ENCODE measurements at places on chromosomes 12 and 14.

DNA sequence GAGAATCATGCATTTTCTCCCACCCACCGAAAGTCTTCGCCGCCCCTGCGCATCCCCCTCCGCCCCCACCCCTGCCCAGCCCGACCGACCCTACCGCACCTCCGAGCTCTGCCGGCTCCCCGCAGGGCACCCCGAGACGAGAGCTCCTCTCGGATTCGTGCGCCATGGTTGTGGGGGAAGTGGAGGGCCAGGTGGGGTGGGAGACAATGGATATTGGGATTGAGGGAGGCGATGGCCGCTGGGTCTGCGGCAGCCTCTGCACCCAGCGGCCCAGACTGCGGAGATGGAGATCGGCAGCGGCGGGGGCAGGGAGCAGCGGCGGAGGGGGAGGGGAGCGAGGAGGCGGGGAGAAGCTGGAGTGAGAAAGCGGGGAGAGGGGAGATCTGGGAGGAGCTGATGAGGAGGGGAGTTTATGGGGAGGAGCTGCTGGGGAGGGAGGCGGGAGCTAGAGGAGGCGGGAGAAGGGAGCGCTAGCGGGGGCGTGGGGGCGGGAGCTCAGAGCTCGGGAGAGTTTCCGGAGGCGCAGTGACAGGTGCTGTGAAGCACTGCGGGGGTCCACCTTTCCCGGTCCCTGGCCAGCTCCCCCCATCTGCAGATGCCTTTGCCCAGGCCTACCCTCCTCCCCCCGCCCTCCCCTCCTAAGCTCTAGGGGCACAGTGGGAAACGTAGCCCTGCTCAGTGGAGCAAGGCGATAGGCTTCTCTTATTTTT, at the start of gene SALL2:
TSS of gene SALL2 (minus strand) at position 385 of the 710 bp plus-strand sequence. CDS start at position 166, 219 bp downstream.
- peak; percentile 80 for DNase-seq

GRCh38 chr12:95599880-95600279, 48.6 kb upstream of the USP44 start:
- no peak for DNase-seq

DNA sequence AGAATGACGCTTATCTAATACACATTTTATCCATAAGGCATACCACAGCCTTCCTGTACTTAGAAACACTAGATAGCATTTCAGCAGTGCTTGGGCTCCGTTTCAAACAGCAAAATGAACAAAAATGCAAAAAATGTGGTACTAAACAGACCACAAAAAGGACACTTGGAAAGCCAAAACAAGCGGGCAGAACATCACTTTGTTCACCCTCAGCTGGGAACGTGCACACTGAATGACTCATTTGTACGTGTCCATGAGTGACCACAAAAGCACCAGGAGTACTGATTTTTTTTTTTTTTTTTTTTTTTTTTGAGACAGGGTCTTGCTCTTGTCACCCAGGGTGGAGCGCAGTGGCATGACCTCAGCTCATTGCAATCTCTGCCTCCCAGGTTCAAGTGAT, 8.9 kb upstream of the FOXN3 start:
- DNase-seq: no peak

DNA sequence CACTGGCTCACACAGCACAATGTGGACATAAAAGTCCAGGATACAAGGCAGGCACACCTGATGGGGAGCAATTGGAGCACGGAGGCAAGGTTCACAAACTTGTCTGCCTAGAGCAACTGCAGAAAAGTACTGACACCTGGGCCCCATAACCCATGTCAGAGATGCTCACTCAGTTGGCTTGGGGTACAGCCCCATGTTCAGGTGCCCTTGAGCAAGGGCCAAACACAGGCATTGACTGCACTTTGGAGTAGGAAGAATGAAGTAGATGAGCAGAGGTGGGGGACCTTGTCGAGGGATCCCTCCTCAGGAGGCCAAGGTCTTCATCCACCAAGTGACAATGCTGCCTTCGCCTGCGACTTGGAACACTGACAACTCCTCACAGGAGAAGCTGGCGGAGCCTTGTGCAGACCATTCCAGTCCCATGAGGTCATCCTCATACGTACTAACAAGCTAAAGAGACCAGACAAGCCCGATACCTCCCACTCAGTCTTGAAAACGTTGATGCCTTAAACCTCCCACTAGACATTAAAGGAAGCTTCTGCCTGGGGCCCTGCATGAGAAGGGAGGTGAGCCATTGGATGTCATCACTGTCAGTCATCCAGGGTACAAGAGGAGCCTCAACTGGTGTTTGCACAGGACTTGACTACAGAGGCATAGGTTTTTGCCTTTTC, 42.5 kb upstream of the C14orf180 start:
- DNase-seq: peak; percentile 19

DNA sequence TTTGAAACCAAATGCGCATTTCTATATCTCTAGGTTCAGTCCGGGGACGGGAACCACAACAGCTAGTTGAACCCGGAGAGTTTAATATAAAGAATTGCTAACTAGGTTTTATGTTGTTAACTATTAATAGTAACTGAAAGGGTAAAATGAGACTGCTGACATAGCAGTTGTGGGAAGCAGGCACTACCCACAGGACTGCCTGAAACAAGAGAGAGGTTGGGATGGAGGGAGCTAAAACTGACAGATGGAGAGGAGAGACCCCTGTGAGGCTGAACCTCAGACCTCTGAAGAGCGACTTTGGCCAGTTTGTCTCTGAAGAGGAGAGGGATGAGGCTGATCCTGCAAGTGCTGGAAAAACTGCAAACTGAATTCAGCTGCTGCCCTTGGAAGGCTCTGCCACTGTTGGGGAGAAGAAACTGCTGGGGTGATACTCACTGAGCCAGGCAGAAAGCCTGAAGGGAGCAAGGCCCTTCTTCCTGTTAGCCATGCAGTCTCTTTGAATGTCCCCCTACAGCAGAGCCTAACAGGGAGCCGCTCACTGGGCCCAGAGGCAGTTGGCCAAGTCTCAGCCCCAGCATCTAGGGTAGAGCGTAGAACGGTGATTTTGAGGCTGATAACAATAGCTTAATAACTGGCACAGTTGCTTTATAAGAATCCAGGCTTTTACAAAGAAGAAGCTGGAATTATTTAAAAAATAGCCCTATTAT, 172.2 kb downstream of the NPAS3 start:
- no peak for DNase-seq

DNA sequence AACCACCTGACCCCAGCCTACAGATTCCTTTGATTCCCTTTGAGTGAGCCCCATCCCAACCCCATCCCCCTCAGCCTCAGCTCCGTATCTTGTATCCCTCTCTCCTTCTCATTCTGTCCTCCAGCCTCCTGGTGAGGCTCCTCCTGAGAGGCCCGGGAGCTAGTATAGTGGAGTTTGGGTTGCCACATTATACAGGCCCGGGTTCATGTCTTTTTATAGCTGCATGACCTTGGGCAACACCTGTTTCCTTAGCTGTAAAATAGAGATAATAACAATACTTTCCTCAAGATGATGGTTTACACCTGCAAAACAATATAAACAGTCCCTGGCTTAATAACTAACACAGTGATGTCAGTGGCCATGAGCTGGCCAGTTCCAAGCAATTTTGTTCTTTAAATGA, 89.8 kb downstream of the STAB2 start:
- DNase-seq: peak; percentile 86

- DNase-seq: no peak
These were observed 160.8 kb downstream of the GXYLT1 start for GRCh38 chr12:41983856-41984255.

DNA sequence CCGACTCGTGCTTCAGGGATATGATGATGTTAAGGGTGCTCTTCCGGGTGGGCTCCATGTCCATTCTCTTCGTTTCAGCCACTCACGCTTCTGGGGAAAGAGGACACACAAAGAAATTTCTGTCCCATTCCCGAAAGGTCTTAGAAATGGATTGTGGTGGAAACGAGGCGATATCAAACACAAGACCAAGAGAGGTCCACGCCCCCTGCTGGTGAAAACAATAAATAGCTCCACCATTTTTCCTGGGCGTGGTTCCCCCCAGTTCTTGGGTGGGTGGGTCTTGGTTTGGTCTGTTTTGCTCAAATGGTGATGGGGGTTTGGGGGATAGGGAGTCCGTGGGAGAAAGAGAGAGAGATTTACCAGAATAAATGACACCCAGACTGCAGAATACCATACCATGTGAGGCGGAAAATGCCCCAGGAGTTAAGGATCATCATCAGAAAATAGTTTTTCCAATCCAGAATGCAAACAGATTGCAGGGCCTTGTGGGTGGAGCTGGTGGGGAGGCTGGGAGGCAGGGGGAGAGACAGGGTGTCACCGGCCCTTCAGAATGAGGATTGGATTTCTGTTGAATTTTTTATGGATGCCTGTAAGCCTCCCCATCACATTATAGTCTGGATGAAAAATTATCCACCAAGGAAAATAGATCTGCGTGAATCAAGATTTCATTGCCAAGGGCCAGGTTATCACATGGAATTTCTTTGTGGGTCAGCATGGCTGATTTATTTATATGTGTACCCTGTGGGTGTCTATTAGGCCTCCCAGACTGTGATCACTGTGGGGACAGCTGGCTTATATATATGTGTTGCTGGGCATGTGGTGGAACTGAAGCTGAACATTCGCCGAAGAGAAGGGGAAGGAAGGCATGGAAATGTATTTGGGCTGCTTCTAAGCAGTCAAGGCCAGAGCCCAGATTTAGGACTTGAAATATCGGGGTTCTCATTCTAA, 55.8 kb downstream of the SRRM4 start:
- peak; percentile 3 for DNase-seq

- no peak for DNase-seq
These were observed 24.2 kb downstream of the TRHDE start for GRCh38 chr12:72296389-72296788.

DNA sequence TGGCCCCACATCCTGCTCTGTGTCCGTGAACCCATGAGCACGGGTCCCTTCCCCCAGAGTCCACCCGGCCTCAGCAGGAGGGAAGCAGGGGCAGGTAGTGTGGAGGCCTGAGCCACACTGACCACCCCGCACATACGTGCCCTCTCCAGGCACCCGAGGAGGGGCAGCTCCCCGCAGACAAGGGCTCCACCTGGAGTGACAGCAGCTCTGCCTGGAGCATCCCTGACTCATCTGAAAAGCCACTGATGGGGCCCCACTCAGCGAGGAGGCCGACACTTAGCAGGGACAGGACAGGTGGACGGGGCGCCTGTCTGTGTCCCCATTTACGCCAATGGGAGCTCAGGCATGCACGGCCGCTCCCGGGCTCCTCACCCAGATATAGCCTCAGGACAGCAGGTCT, 237.6 kb upstream of the SFSWAP start:
- no peak for DNase-seq

- DNase-seq: no peak
These were observed 4.9 kb downstream of the BMP4 start for GRCh38 chr14:53951627-53952303.

GRCh38 chr14:105843444-105844046, 317.2 kb downstream of the TMEM121 start:
- no peak for DNase-seq

DNA sequence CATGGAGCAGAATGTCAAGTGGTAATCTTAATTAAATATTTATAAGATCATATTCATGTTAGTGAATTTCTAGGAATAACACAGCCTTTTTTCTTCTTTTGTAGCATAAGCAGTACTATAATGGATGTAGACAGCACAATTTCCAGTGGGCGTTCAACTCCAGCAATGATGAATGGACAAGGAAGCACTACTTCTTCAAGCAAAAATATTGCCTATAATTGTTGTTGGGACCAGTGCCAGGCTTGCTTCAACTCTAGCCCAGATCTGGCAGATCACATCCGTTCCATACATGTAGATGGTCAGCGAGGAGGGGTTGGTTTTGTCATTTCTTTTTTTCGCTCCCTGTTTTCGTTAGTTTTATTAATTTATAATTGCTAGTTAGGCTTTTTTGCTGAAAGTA, 23.1 kb downstream of the AEBP2 start:
- DNase-seq: no peak

- no peak for DNase-seq
These were observed 252.4 kb downstream of the ITPR2 start for GRCh38 chr12:26580619-26581018.

DNA sequence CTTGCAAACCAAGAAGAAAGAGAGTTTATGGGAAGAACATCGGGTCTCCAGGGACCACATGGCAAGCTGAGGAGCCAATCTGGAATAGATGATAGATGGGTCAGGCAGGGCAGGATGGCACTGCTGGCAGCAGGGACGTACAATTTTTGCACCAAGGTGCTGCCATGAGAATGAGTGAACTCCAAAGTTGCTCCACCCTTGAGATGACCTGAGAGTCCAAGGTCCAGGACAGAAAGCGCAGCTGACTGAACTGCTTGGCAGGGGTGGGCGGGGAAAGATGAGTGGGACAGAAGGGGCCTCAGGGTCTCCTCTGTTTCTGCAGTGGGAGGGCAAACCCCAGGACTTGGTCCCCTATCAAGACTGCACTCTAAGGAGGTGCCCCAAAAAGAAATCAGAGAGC, 136.7 kb upstream of the GSC start:
- no peak for DNase-seq

DNA sequence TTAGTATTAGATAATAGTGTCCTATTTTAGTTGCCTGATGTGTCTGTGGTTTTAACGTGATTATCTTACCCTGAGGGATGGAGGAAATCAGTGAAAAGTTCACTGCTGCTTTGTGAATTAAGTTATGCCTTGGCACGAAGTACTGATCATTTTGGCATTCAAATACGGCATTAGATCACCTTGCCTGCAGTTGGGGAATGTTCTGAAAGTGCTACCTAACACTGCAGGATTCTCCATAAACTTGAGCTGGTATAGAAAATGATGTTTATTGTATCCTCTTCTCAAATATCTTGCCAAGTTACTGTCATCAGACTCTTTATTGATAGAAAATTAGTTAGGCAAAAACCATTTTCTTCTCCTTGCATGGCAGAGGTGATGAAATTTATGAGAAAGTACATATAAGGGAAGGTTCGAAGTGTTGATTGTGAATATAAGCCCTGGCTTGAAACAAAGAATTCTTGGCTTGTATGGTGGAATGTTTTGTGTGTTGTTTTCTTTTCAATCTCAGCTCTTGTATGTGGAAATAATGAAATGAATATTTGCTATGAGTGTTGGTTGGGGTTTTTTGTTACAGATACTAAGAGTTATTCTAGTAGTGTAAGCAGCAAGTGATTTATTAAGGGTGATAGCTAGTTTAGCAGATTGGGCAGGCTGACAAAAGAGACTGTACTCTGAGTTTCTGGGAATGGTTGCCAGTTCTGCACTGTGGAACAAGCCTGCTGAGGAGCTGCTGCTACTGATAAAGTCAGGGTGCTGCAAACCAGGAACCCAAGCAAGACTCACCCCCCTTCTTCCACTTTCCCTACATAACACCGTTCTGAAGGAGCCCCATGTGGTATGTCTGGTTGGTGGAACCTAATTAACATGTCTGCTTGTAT, 448.3 kb downstream of the PCNX1 start:
- DNase-seq: peak; percentile 54

DNA sequence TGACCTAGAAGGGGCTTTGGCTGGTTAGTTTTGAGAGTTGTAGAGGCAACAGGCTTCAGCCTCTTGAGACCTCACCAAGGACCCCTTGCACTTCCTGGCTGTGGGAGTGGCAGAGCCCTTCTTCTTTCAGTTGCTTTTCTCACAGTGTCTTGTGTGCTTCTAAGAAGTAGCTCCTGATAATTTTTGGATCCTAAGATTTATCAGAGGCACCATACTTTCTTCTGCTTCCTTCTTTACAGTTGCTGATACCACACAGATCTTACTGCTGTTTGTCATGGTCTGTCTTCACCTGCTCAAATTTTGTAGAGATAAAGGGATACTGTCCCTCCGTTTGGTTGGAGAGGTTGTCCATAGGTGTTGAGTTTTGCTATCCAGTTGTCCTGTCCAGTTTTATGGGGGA, 33.8 kb downstream of the VRK1 start:
- no peak for DNase-seq

- DNase-seq: no peak
These were observed 30.7 kb upstream of the BCL7A start for GRCh38 chr12:121990692-121991603.
